ENCODE measurements at places on chromosomes 16 and 17. TPM values are rescaled to one million over a fixed set of nuclear protein-coding genes. Genes with fewer than 3 reads are reported as not detected.

The PPY gene
- not detected for polyA plus RNA-seq

DNA sequence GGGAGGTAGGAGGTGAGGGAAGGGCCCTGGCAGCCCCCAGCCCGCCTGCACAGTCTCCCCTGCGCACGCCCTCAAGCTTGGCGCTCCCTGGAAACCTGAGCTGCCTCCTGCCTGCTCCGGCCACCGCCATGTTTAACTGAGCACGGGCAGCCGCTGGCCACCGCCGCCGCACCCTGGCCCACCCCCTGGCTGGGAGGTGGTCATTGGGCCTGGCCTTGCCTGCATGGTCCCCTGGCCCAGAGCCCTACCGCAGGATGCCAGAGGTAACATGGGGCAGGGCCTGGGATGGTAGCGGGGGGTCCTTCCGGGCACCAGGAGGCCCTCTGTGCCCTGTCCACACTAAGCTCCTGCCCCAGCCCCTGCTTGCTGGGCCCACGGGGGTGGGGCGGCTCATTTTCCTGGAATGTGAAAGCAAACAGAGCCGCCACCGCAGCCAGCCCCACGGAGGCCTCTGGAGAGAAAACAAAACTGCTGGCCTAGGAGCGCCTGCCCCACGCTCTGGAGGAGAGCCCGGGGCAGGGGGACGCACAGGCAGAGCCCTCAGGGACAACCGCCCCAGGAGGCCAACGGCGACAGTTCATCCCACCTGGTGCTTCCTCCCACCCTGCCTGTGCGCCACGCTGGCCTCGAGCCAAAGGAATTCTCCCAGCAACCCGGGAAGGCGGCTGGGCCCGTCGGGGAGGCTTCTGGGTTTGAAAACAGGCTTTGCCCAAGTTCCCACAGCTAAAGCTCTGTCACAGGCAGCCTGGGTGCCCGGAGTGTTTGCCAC, 8.9 kb downstream of the NHERF2 start:
- peaks cover 63% of the 10 kb centered on the region for H3K4me1 ChIP-seq
- H3K4me3 ChIP-seq, result no peak overlapping the region
- no peaks in the 10 kb centered on the region for H3K36me3 ChIP-seq

- no peaks in the 10 kb centered on the region for H3K27me3 ChIP-seq
- no peak for DNase-seq
- no peaks in the 10 kb centered on the region for H3K4me1 ChIP-seq
- H3K27ac ChIP-seq, result no peak overlapping the region
- H3K4me3 ChIP-seq, result no peak overlapping the region
These were observed 97.5 kb downstream of the OR1D5 start for GRCh38 chr17:2965621-2966595.

- H3K36me3 ChIP-seq, result peaks cover 34% of the 10 kb centered on the region
- H3K4me3 ChIP-seq, result no peak overlapping the region
- H3K27me3 ChIP-seq, result no peaks in the 10 kb centered on the region
- DNase-seq, result no peak
- H3K27ac ChIP-seq, result no peak overlapping the region
These were observed 3.9 kb downstream of the MIF4GD start for GRCh38 chr17:75267153-75267410.

GRCh38 chr17:83183951-83184506, 104.6 kb downstream of the METRNL start:
- no peaks in the 10 kb centered on the region for H3K4me1 ChIP-seq
- no peak overlapping the region for H3K4me3 ChIP-seq
- H3K36me3 ChIP-seq, result no peaks in the 10 kb centered on the region
- no peak overlapping the region for H3K27ac ChIP-seq
- DNase-seq, result no peak

DNA sequence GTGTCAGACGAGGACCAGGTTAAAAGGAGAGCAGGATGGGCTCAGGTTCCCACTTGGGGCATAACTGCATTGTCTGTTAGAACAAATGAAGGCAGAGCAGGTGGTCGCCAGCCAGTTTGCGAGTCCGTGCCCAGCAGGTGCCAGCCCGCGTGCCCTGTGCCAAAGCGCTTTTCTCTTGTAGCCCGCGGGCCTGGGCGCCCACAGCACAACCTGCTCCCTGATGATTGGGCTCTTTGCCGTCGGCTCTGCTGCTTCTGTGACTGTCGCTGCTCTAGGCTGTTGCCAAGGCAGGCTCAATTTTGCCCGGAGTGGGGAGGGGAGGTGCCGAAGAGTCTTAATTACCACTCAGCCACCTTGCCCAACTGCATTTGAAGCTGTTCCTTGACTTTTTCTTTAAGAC, 21.1 kb downstream of the KNOP1 start:
- H3K4me1 ChIP-seq, result peaks cover 32% of the 10 kb centered on the region
- peak overlapping the region; percentile 74 for H3K27ac ChIP-seq
- no peak overlapping the region for H3K4me3 ChIP-seq
- no peaks in the 10 kb centered on the region for H3K27me3 ChIP-seq
- H3K36me3 ChIP-seq, result no peaks in the 10 kb centered on the region
- DNase-seq, result peak; percentile 74

- DNase-seq, result no peak
- H3K27ac ChIP-seq, result peak overlapping the region; percentile 30
- no peaks in the 10 kb centered on the region for H3K27me3 ChIP-seq
- no peak overlapping the region for H3K4me3 ChIP-seq
These were observed 74.0 kb downstream of the SEC14L1 start for GRCh38 chr17:77214743-77215142.

Measured in spleen (tissue), 13 donors.